Right renal cortex interstitium (tissue), 3 donors: ENCODE measurements at places on chromosomes 16 and 17. TPM values are rescaled to one million over a fixed set of nuclear protein-coding genes. Genes with fewer than 3 reads are reported as not detected.

DNA sequence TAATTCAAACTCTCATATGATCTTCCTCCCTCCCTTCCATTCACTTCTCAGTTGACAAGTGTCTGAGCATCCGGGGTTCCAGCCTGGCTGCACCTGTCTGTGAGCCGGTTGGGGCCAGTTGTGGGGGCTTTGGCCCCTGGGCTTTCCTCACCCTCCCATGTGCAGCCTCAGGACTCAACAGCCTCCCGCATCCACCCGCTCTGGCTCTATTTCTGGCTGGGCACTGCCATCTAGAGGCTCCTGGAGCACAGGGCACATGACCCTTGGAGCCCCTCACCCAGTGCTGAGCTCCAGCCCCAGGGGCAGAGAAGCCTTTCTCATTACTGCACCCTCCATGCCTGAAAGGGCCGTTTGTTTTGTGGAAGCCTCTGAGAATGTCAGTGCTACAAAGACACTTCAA is 43.3 kb downstream of the HAPSTR1 start:
- no peak for DNase-seq

NLGN2 gene
- polyA plus RNA-seq: 18.6 TPM

- no peak for DNase-seq
Measured at GRCh38 chr17:80531400-80531799, 13.2 kb upstream of the RPTOR start.

DNA sequence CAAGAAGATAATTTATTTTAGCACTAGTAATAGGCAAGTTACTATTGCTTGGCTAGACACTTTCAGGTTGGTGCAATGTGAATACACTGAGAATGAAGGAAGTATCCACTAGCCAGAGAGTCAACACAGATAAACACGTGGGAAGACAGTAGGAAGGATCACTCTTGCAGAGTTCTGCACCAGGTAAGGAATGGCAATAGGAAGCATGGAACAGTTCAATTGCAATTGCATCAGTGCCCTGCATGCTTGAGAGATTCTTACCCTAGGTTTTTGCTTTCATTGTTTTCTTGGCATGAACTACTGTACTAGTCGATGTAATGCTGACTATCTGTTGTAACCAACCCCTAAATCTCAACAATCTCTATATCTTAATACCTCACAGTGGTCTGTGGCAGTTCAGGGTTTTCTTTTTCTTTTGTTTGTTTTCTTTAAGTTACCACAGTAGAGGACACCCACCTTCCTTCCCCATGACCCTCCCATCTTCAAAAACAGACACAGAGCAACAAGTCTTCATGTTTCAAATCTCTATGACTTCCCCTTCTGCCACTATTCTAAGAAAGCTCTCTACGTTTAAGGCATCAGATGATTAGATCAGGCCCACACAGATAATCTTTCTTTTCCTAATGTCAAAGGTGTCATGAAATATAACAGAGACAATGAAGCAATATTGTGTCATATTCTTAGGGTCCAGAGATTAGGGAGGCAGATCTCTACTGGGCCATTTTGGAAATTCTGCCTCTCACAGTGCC is 18.1 kb upstream of the ABCA8 start:
- DNase-seq: no peak

TBC1D3L gene
- polyA plus RNA-seq: 11.6 TPM

DNA sequence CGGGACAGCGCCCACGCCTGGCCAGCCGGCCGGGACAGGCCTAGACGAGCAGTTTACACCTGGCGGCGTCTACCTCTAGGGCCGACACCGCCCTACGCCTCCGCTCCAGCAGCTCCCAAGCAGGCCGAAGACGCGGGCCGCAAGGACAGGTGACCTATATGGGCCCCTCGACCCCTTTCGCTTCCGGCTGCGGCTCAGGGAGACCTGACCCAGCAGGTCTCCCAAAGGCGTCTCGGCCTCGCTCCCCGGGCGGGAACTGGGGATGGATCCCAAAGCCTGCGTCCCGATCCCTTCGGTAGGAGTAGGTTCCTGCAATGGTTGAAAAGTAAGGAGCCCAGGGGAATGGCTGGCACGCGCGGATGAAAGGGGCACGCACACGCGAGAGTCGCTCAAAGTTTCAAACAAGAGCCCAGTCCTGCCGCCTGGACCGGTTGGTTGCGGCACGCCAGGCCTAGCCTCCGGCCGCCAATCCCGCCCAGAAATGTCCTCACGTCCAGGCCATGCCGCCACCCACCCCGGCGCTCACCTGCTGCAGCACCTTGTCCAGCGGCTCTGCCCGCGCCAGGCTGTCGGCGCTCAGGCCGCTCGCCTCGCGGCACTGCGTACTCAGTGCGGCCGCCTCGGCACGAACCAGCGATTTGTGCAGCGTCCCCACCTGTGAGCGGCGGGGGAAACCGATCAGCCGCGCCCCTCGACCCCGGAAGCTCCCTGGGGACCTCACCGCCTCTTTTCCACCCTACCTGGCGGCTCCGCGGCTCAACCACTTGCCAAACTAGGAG is 630 bp downstream of the ESRP2 start:
- DNase-seq: no peak

GJD3 gene
- polyA plus RNA-seq: not detected

GRCh38 chr17:30337393-30337999 is 3.6 kb upstream of the TMIGD1 start:
- no peak for DNase-seq

DNA sequence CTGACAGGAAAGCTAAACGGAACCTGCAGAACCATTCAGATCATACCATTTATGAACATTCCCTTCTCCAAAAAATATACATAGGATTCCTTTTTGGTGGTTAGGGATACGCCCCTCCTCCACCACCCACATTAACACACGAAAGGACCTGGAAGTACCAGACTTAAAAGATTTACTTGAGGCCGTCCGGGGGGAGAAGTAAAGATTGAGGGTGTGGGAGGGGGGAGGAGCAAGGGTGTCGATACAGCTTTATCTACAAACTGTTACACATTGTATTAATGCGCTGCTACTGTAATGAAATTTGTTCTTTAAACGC is 537 bp downstream of the PALB2 start:
- peak; percentile 2 for DNase-seq

FOXL1 gene
- 14.1 TPM for polyA plus RNA-seq

DNA sequence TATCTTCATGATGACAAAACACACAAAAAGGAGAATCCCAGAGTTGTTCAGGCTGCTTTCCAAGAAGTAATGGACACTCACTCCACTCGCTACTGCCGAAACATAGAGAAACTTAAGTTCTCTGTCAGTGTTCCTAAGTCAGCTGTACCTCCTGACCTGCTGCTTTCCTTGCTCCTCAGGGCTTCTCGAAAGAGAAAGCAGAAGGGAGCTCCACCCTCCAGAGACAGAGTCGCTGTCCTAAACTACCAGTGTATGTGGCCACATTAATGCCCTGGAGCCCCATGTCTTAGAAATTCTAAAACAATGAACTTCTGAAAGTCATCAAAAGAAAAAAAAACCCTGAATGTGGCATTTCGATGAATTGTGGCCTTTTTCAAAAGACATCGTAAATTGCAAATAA is 390.8 kb upstream of the MON1B start:
- no peak for DNase-seq

DNA sequence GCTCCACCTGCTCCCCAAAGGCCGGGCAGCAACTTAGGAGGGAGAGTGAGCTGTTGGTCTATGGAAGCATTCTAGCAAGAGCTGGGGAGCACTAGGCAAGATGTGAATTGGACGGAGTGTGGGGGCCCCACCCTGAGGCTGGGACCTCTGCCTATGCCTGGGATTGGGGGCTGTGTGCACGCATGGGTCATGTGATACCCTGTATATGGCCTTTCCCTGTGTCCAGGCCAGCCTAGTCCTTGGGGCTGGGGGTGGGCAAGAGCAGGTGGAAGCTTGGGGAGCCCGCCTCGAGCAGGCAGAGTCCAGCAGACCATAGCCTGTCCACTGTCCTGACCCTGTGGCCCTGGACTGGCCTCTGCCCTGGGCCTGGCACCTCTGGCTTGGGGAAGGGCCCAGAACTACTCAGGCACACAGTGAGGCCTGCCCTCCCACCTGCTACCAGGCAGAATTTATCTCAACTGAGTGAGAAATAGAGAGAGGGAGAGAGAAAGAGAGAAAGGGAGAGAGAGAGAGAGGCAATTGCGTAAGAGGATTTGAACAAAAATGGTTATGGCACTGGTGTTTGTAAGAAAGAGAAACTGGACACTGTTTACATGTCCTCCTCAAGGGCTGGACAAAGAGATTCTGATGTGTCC is 19.1 kb downstream of the PDP2 start:
- no peak for DNase-seq

DNA sequence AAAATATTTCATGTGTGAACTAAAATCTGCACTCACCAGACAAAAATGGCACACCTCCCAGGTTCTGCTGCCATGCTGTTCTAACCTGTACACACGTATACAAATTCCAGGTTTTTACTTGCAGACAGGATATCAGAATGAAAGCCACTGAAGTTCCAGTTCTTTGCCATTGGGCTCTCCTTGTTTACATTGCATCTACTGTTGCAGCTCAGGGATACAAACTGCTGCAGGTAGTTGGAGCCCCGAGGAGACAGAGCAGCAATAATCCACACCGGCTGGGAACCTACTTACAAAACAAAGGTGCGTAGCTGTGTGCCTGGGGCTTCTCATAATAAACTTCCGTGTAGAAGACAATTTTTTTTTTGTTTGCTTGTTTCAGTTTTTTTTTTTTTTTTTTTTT is 59.6 kb downstream of the HAPSTR1 start:
- no peak for DNase-seq

OTOA gene
- 0.14 TPM for polyA plus RNA-seq

NOXO1 gene
- 0.79 TPM for polyA plus RNA-seq

GRCh38 chr17:38706505-38707216 is 1.6 kb downstream of the MLLT6 start:
- no peak for DNase-seq

DNA sequence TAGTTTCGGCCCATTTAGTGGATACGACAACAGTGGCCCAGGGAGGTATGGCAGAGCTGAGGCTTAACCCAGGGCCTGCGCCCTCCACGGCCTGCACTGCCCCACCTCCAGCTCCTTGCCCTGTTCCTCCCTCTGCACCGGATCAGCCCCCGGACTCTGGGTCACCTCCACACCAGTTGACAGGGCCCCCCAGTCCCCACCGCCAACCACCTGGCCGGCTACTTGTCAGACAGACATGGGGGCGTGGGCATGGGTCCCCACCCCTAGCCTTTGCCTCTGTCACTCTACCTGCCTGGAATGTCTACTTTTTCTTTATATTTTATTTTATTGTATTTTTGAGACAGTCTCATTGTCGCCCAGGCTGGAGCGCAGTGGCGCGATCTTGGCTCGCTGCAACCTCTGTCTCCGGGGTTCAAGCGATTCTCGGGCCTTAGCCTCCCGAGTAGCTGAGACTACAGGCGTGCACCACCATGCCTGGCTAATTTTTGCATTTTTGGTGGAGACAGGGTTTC is 3.0 kb upstream of the ACTG1 start:
- DNase-seq: no peak

GRCh38 chr17:40100669-40101366 is 429 bp upstream of the NR1D1 start:
- no peak for DNase-seq

DNA sequence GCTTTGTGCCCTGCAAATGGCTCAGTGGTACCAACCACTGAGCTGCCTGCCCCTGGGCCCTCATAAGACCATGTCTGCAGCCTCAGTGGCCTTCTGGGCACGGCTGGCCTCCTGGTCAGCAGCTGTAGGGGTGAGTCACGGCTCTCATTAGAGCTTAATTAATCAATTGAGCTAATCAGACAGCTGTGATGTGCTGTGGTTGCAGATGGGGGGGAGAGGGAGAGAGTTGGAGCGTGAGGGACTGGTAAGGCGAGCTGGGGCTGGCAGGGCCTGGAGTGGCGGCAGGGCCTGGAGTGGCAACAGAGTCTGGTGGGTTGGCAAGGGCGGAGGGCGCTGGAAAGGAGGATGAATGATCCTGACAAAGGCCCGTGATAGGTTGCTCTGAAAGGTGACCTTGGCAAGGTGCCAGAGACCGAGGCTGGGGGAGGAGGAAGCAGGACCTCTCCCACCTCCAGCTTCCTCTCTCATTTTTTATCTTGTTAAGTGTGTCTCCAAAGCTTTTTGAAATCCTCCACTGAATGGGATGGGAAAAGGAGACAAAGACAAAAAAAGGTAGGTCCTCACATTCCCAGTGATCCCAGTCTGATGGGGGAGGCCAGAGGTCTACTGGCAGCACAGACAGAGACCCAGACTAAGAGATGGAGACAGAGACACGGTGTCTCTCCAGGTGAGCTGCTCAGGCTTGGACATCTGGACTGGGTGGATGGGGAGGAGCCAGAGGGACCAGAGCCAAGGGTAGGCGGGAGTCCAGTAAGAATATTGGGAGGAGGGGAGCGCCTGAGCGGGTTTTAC is 41.6 kb downstream of the DCAKD start:
- DNase-seq: no peak

ZNF469 gene
- 1.0 TPM for polyA plus RNA-seq

DNA sequence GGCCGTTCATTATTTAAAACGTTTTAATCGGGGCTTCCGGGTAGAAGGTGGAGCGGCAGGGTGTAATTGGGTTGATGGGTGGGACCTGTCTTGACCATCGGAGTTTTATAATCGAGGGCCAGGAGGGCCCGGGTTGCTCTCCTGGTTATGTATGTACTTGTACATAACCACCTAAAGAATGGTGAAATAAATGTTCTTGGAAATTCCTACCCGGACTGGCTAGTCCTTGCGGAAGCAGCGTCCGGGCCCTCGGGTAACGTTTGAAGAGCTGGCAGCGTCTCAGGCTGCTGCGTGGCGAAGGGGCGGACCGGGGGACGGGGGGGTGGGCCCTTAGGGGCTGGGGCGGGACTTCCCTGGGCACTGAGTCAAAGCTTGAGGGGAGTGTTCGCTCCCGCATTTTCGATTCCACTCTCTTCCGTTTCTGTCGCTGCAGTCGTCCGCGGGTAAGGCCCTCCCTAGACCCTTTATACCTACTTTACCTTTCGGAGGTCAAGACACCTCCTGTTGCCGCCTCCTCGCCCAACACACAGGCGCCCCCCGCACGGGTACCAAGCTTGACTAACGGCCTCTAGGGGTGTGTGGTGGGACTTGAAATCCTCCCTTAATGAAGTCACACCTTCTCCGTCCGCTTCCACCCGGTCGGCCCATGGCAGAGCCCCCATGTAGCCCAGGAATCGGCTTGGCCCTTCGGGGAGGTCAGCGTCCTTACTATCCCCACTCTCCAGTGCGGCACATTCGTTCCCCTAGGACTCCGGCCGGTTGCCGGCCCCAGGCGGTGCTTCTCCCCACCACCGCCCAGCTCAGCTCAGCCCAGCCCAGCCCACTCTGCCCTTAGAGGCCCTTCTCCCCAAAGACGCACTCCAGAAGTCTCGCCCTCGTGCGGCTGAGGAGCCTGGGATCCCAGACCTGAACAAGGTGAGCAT is at the start of gene TMEM106A:
TMEM106A (plus strand) TSS at position 396 of the 923 bp plus-strand sequence. CDS start 1,167 bp downstream, outside the sequence.
- peak; percentile 75 for DNase-seq

DNA sequence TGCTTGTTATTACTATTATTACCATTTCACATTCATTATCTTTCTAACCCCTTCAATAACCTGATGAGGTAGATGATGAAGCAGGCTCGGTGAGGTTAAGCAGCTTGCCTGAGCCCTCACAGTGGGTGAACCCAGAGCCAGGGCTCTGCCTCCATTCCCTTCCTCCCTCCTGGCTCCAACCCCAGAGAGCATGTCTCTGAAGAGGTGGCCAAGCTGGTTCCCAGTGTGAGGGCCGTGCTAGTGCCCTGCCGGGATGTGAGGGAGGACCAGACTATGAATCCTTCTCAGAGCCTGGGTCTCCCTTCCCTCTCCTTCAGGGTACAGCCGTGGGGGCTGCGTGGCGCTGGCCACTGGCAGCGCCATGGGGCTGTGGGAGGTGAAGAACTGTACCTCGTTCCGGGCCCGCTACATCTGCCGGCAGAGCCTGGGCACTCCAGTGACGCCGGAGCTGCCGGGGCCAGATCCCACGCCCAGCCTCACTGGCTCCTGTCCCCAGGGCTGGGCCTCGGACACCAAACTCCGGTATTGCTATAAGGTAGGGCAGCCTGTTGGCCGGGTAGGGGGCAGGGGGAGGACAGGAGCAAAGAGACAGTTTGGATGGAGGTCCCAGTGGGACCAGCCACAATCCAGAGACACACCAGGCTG is 49.6 kb downstream of the MRC2 start:
- DNase-seq: no peak
